Ureter (tissue), 1 donor: ENCODE measurements at places on chromosomes 12 and 14.
A peak's percentile ranks its signal among the peaks of the same experiment; 100 is the strongest.

- DNase-seq, result no peak
Measured at GRCh38 chr12:59698600-59698999, 102.8 kb downstream of the SLC16A7 start.

DNA sequence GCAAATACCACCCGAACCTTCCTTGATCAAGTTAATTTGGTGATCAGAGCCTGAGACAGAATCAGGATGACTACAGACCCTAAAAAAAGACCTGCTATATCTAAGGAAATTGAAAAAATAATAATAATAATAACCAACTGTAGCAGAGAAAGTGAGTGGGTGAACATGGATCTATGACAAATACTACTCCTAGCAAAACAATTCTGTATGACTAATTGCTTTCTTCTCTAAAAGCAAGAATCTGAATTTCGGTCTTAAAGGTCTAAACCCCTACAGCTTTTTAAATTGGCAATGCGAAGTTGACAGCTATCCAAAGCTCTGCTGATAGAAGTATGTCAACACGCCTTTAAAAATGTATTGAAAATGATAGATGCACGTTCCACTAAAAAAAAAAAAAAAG, 102.2 kb downstream of the PRKAB1 start:
- no peak for DNase-seq

DNA sequence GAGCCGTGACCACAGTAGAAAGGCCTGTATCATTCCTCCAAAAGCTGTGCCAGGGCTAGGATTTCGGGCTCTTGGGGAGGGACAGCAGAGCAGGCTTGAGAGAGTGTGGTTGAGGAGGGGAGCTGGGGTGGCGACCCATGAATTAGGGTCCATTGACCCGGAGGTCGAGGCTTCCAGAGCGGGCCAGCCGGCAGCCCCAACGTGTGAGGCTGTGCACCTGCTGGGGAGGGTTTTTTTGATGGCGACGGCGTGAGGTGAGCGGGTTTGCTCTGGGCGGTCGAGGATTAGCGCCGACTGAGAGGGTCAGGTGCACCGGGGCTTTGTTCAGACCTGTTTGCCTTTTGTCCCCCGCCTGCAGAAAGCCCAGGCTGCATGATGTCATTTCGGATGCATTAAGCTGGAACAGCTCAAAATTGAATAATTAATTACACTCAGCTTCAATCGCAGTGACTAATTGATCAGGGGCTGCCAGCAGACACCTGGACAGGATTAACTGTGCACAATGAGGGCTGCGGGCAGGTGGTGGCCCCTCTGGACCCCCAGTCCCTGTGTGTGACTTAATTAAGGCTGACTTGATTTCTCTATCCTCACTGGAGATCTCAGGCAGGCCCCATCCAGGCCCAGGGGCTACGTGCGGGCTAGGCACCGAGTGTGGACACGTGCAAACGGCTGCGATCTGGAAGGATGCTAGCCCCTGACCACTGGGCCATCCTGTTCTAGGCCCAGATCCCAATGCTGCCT, 42.1 kb upstream of the MEG3 start:
- no peak for DNase-seq

DNA sequence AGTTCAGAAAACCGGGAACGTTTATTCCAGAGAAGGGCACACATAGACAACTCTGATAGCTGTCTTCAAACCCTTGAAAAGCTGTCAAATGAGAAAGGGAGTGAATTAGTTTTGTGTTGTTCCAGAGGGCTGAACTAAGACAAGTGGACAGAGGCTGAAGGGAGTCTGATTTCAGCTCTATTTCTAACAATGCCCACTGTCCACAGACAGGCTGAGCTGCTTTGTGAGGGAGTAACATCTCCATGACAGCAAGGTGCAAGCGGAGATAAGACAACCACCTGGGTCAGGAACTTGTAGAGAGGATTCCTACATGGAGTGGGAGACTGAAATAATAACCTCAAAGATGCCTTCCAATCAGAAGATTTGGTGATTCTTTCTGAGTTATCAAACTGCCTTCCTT, 25.6 kb upstream of the PARP11 start:
- no peak for DNase-seq

DNA sequence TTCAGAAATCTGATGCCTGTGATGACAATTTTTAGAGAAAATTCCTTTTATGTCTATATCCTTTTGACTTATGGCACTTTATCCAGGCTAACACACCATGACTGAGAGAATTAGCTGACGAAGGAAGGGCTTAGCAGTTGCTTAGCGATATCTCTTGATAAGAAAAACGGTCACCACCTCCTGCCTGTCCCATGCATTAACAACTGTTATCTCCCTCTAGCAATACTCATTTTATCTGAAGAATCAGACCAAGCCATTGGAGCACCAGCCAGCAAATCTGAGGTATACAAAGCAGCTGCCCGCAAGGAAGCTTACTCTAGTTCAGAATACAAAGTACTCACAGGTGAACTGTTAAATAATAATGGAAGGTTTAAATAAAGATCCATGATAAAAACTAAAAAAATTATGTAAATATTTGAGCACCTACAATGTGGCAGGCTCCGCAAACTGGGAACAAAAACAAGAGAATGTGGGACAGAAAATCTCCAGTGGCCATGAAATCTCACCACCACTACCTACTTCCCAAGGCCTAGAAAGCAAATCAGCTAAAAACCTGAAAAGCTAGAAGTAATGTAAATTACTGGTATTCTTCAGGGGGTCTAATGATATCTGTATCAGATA, 24.3 kb downstream of the PPM1H start:
- no peak for DNase-seq

DNA sequence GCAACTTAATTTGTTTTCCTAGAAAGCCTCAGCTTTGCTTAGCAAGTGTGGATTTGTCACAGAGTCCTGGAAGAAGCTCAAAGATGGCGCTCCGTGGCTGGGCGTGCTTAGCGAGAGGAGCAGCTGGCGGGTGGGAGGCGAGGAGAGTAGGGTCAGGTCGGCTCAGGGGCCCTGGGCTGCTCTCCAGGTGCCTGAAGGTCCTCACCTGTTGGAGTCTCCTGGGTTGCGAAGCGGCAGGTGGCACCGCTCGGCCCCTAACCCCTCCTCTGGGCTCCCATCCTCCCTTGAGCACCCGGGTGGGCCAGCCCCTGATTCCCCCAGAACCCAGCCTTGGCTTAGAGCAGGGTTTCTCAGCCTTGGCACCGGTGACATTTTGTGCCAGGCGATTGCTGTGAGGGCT, 25.1 kb downstream of the LRTM2 start:
- no peak for DNase-seq

GRCh38 chr12:57055824-57056223, 5.9 kb upstream of the MYO1A start:
- no peak for DNase-seq

DNA sequence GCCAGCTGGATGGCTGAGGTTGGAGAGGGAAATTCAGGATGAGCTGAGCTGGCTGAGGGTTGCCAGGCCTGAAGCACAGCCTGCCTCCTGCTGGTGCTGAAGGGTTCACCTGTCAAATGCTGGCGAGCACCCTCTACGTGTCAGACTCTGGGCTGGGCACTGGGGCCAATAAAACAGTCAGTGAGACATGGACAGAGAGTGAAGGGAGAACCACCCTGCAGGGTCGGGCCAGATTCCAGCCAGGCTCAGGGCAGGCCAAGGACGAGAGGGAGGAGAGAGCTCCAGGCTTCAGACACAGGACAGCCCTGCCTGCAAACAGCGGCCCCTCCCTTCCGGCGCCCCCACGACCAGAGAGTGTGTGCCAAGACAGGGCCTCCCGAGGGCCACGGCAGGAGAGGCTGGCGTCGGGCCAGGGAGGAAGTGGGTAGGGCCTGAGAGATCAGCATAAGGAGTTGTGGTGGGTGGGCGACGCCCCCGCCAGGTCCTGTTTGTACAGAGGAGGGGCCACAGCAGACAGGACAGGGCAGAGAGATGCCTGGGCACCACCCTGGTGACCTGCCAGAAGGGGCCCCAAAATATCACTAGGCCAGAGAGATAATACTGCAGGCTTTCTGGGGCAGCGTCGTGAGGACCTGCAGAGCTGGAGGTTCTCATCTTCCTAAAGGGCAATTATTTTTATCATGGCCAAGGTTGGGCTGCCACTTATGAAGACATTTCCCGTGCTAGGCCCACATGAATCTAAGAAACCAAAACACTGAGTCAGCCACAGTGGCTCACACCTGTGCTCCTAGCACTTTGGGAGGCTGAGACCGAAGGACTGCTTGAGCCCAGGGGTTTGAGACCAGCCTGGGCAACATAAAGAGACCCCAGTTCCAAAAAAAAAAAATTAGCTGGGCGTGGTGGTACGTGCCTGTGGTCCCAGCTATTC, 73.1 kb upstream of the GPR68 start:
- peak; percentile 80 for DNase-seq

GRCh38 chr12:76859611-76860010, 19.2 kb downstream of the CSRP2 start:
- no peak for DNase-seq

GRCh38 chr12:46266382-46266791, 2.5 kb downstream of the SLC38A1 start:
- DNase-seq, result no peak

DNA sequence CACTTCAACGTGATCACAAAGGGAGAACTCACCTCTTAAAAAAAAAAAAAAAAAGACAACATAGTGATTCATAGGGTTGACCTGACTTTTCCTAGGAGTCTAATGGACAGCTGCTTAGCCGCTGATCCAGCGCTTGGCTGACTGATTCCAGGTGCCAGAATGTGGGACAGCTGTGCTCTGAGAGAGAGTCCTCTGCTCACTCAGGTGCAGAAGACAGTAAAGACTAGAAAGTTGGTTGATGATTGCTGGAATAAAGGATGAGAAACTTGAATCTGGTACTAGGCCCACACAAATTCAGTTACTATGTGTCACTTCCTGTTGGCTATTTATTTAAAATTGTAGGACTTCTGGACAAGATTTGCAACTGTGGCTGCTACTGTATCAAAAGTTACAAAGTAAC, 229.4 kb downstream of the CHST11 start:
- no peak for DNase-seq

DNA sequence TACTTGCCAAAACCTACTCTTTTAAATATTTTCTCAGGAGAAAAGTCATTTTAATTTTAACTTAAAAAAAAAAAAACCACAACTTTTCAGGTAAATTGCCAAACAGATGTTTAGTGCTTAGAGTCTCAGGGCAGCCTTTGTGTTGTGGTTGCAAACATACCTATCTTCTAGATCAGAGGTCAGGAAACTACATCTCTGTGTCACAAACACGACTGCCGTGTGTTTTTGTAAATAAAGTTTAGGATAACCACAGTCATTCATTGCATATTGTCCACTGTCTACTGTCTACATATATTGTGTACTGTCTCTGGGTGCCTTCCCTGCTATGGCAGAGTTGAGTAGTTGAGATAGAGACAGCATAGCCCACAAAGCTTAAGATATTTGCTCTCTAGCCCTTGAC, 48.9 kb downstream of the DYRK2 start:
- DNase-seq, result no peak

DNA sequence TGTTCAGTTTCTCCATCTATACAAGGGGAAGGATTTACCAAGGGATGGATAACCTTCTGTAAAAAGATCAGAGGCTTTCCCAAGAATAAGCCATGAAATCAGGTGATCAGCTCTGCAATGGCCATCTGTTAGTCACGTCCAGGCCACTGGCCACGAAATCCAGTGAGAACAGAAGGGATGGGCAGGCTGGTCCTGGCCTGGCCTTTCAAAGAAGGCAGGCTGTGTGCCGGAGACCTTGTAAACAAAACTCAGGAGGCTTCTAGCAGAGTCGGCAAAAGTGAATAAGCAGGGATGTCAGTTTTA, 68.5 kb downstream of the RNF34 start:
- DNase-seq, result no peak

- peak; percentile 94 for DNase-seq
Measured at GRCh38 chr14:104735830-104736642, 12.0 kb downstream of the ADSS1 start.

- DNase-seq, result no peak
Measured at GRCh38 chr12:78229591-78230101, 399.0 kb downstream of the NAV3 start.

- no peak for DNase-seq
Measured at GRCh38 chr12:105280966-105281693, 45.2 kb upstream of the APPL2 start.

DNA sequence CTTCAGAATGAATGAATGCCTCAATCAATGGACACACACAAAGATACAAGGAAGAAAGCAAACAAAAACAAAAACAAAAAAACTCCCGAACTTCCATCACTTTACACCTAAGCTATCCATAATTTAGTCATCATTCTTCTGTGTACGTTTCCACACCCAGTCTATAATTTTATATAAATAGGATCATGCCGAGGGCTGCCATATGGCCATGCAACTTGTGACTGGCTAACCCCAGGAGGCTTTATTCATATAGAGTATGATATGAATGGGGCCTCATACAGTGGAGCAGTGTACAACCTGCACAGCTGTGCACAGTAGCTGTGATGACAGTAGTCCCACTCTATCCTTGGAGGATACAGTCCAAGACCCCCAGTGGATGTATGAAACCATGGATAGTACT, 365.7 kb downstream of the TMEM132D start:
- DNase-seq, result no peak

DNA sequence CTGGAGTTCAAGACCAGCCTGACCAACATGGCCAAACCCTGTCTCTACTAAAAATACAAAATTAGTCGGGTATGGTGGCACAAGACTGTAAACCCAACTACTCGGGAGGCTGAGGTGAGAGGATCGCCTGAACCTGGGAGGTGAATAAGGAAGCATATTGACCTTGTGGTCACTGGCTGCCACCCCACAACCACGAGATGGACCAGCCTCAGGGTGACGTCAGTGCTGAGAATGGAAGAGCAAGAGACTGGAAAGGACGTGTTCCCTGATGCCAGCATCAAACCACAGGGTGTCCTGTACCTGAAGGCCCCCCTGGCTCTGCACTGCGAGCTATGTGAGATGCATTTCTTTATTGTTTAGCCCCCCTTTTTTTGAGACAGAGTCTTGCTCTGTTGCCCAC, 45.9 kb upstream of the BDKRB2 start:
- DNase-seq, result peak; percentile 18

GRCh38 chr14:33777681-33778080, 173.2 kb downstream of the EGLN3 start:
- DNase-seq, result no peak

- peak; percentile 46 for DNase-seq
Measured at GRCh38 chr12:89183985-89184435, 168.3 kb downstream of the DUSP6 start.

- DNase-seq, result no peak
Measured at GRCh38 chr12:14923944-14924343, 14.4 kb downstream of the ERP27 start.

DNA sequence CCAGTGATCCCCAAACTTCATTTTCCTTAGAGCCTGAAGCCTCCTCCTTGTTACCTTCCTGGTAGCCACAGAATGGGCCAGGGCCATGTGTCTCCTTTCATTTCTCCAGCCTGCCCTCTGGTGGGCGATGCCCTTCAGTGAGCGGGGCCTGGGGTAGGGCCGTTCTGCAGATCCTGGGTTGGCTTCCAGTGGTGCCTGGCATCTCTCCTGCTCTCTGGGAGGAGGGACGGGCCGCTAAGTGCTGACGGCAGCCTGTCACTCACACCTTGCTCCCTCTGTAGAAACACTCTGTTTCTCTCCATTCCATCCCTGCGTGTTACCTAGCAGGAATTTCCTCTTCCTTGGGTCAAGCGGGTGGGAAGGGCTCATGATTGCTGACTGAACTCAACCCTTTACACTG, 232.1 kb downstream of the CACNA1C start:
- DNase-seq, result no peak

- no peak for DNase-seq
Measured at GRCh38 chr12:81502912-81503695, 256.0 kb downstream of the PPFIA2 start.

GRCh38 chr12:96994900-96995299, 87.8 kb downstream of the NEDD1 start:
- DNase-seq, result no peak

- DNase-seq, result no peak
Measured at GRCh38 chr14:51294951-51295525, 55.0 kb downstream of the TMX1 start.

- peak; percentile 39 for DNase-seq
Measured at GRCh38 chr14:101708853-101709532, 52.5 kb upstream of the PPP2R5C start.
